Stimulated activated CD8-positive, alpha-beta memory T cell treated with anti-CD3 and anti-CD28 coated beads, Interleukin-4, amount 100 ng/mL, for 4 hours (primary cell): ENCODE measurements at places on chromosomes 7 and 10.

DNA sequence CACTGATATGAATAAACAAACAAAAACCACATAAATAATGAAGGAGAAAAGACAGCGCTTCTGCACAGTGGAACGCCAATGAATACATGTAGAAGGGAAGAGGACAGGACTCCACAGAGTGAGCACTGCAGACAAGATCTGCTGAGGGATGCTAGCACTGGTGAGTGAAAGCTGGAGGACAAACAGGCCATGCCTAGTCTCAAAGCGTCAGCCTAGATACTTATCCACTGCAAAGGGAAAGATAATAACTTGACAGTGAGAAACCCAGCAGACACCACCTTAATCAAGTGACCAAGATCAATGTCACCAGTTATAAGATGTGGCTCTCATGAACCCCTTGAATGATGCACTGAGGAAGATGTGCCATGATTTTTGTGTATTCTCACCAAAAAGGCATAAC, 227.6 kb downstream of the SKAP2 start:
- DNase-seq, result no peak

- no peak for DNase-seq
Observed at GRCh38 chr10:69344591-69345252, 66.4 kb downstream of the HK1 start.

DNA sequence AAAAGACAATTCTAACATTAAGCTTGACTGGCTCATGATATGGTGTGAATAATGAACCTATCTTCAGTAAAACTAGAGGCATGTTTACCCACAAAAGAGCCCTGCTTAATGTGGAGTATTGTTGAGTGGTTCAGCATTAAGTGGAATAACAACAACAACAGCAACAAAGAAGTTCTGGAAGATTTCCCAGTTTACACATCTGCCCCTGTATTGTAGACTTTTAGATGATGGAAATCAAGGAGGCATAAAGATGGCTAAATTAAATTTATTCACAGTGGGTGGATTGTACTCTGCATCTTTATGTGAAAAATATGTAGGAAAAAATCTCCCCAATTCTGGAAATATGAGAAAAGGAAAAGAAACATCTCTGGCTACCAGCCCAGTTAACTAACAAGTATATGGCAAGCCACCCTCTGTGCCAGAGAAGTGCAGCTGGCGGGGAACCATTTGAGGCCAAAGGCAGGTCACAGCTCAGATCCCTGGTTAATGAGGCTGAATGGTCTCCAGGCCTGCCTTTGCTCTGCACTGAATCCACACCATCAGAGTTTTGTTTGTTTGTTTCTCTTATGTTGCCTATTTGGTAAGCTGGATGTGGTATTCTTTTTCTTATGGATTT, 186.0 kb downstream of the SEMA3D start:
- DNase-seq, result no peak

GRCh38 chr10:63651864-63652263, 130.7 kb downstream of the REEP3 start:
- no peak for DNase-seq

DNA sequence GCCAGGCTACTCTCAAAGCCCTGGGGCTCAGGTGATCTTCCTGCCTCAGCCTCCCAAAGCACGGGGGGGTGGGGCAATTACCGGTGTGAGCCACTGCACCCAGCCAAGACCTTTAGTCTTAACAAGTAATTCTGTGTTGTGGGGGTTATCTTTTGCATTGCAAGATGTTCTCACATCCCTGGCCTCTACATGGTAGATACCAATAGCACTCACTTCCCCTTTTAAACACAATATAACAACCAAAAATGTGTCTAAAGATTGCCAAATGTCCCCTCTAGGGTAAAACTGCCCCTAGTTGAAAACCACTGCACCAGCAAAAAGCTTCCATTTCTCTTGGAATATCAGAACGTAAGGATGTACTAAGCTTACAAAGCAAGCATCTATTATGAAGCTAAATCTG, 225.0 kb downstream of the CTNNA3 start:
- DNase-seq, result no peak

GRCh38 chr10:127013211-127013656, 108.0 kb downstream of the DOCK1 start:
- no peak for DNase-seq

DNA sequence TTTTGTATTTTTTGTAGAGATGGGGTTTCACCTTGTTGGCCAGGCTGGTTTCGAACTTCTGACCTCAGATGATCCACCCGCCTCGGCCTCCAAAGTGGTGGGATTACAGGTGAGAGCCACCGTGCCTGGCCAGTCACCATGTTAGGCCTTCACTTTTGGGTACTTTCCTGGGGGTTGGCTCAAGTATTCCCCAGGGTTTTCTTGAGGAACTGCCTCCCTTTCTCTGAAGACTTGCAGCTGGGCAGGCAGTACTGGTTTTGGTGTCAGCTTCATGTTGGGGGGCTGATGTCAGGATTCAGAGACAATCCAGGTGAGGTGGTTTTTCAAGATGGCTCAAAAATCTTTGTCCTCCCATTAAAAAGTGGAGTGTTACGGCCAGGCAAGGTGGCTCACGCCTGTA, 7.7 kb downstream of the ZNHIT1 start:
- no peak for DNase-seq

GRCh38 chr7:151045967-151046366, 2.4 kb upstream of the ASIC3 start:
- DNase-seq, result no peak

DNA sequence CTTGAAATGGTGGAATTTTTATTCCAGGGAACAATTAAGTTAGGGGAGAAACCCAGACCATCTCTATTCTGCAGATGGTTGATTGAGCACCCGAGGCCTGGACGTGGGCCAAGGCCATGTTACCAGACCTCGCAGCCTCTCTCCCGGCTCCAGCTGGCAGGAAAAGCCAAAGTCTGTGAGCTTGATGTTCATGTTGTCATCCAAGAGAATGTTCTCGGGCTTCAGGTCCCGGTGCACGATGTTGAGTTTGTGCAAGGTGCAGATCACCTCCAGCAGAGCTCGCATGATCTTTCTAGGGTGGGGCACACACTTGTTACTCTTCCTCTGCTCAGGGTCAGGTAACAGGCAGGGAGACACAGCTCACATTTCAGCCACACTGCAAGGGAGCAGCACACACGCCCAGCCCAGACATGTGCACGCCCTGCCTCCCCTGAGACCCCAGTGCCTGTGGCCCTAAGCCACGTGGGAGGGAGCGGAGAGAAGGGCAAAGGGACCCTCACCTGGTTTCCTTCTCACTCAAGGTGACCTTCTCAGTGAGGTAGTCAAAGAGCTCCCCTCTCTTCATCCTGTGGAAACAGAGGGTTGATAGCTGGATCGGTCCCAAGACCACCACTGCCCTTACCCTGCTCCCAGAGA, 9.5 kb downstream of the PHKG1 start:
- DNase-seq, result no peak

- DNase-seq, result no peak
Observed at GRCh38 chr10:4276151-4276550, 491.1 kb upstream of the KLF6 start.

DNA sequence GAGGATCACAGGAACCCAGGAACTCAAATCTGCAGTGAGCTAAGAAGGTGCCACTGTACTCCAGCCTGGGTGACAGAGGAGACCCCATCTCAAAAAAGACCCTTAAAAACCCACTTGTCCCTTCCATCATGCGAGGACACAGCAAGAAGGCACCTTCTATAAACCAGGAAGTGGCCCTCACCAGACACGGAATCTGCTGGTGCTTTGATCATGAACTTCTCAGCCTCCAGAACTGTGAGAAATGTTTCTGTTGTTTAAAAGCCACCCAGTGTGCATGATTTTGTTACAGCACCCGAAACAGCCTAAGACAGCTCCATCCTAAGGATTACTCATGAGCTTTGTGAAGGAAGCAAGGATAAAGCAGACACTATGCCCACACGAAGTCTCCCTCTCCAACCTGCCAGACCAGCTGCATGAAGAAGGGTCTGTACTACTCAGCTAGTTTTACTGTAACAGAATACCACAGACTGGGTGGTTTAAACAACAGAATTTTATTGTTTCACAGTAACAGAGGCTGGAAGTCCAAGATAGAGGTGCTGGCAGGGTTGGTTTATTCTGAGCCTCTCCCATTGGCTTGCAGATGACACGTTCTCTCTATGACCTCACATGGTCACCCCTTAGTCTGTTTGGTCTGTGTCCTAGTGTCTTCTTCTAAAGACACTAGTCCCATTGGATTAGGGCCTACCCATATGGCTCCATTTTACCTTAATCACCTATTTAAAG, 13.7 kb downstream of the VIM start:
- DNase-seq, result no peak

- DNase-seq, result no peak
Observed at GRCh38 chr7:90980545-90980944, 283.7 kb upstream of the FZD1 start.

DNA sequence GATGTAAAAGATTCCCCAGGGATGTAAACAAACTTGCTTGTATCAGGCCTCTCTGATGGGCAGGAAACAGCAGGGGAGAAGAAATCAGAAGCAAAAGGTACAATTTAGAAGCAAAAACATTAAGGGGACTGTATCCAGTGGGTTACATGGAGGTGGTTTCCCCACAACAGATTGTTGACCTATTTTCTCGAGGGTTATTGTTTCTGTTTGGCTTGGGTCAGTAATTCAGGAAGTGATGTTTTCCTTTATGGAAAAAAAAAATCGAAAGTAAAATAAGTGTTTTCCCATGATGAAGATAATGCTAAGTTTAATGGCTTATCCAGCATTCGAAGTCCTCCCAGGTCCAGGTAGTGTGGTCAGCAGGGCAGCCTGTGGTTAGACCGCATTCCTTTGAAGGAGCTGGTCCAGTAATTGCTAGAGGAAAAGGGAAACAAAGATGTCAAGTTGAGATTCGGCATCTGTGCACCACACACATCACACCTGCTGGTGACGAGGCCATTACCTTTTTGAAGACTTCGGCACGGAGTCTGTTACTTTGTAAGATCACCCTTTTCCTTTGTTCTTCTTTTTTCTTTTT, 37.3 kb upstream of the ADAM12 start:
- no peak for DNase-seq

GRCh38 chr7:89887489-89887888, 266.8 kb upstream of the STEAP1 start:
- DNase-seq, result no peak

DNA sequence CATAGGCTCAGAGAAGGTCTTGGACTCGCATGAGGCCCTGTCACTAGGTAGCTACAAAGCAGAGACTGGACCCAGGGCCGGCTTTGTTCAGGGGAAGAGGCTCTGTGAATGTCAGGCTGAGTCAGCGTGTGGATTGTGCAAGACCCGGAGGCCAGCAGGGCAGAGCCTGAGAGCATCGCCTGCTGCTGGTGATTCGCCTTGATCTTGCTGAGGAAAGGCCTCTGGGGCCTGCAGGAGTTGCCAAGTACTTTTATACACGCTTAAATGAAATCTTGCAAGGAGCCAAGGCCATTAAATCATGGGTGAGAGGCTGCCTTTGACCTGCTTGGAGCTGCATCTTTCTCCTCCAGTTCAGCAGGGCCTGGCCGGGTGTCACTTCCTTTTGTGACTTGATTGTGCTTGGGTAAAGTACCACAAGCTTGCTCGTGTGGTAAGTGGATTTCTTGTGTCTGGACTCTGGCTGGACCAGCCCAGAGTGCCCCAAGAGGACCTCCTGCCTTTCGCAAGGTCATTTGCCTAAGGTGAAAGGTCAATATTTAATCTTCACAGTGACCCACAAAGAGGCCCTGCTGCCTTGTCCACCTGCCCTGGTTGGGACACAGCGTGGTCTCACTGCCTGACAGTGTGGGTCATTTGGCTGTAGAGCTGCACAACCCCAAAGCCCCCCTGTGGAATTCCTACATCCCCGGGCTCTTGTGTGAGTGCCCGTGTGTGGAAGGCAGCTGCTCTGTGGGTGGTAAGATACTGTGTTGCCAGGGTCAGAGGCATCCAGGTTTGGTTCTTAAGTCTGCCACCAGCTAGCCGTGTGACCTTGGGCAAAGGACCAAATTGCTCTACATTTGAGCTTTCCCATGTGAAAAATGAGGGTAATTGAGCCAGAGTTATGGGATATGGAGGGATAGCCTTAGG, 38.6 kb upstream of the SH2D4B start:
- peak; percentile 47 for DNase-seq

GRCh38 chr7:152865011-152865410, 105.5 kb downstream of the ACTR3B start:
- no peak for DNase-seq

GRCh38 chr7:85529201-85529600, 342.3 kb upstream of the SEMA3D start:
- DNase-seq, result no peak

- no peak for DNase-seq
Observed at GRCh38 chr10:101355072-101355706, 1.2 kb downstream of the BTRC start.

- no peak for DNase-seq
Observed at GRCh38 chr7:152923711-152924110, 164.2 kb downstream of the ACTR3B start.

- no peak for DNase-seq
Observed at GRCh38 chr10:59279476-59279875, 82.9 kb downstream of the FAM13C start.

DNA sequence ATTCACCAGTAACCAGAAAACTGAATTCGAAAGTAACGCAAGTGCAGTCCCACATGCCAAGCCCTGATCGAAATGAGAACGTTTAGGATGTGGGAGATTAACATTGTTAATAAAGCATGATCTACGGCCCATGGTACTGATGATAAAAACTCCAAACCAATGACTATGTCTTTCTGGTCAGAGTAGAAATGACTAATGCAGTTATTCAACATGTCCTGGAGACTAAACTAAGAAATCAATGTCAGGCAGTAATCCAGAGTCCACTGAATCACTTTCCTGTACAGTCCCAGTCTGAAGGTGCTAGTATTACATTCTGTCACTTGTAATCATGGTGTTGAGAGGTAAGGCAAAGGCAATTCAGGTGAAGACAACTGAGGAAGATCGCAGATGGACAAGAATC, 14.4 kb downstream of the NPSR1 start:
- no peak for DNase-seq

DNA sequence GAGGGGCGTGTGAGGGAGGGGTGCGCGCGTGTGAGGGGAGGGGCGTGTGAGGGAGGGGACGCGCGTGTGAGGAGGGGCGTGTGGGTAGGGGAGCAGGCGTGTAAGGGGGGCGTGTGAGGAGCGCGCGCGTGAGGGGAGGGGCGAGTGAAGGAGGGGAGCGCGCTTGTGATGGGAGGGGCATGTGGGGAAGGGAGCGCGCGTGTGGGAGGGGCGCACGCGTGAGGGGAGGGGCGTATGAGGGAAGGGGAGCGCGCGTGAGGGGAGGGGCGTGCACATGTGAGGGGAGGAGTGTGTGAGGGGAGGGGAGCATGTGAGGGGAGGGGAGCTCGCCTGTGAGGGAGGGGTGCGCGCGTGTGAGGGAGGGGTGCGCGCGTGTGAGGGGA, 19.1 kb downstream of the MXI1 start:
- DNase-seq, result peak; percentile 72

DNA sequence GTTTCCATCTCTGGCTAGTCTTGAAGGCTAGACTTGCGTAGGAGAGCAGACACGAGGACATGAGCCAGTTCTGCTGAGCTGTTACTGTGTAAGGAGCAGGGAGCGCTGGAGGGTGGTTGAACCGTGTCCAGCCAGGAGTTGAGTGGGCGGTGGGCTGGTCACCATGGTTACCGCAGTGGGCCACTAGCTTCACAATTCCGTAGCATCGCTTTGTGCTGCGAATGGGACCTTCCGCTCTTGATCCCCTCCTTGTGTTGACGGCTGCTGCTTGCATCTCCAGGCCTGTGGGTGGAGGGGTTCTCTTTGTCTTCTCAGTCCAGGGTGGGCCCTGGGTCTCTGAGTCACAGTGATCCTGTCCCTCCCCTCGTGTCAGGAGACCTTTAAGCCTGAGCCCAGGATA, 49.4 kb upstream of the OCM start:
- no peak for DNase-seq
